Stimulated activated naive CD4-positive, alpha-beta T cell (primary cell): ENCODE measurements at places on chromosomes 7 and 10.
A peak's percentile ranks its signal among the peaks of the same experiment; 100 is the strongest.

- DNase-seq, result no peak
These were observed 144.4 kb downstream of the CUX1 start for GRCh38 chr7:101961811-101962210.

DNA sequence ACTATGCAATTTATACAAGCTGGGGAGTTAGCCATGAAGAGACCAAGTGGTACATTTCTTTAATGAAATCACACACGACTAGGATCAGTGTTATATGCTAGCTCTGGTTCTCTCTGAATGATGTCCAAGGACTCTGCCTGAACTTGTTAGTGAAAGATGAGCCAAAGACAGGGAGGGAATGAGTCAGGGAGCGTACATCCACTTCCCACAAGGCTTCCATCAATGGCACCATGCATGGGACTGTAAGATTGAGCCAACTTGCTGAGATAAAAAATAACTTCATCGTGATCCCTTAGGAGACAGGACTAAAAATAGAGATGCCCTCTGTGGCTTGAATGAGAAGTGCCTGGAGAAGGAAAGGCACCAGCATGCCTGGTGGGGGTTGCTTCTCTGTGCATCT, 629.7 kb downstream of the ACTR3B start:
- no peak for DNase-seq

DNA sequence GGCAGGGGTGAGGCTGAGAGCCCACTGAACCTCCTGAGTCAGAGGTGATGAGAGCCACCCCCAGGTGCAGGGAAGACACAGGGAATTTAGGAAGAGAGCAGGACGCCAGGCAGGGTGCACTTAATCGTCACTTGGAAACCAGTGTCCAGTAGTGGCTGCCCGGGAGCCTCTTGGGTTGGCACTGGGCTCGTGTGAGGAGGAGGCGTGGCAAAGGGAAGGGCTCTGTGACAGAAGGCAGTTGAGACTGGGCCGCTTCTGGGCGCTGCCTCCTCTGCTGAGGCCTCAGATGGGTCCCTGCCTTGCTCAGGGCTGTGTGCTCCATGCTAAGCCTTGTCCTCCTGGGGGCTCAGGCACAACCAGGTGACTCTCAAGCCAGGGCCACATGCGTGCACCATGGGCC, 13.3 kb downstream of the RET start:
- DNase-seq, result no peak

DNA sequence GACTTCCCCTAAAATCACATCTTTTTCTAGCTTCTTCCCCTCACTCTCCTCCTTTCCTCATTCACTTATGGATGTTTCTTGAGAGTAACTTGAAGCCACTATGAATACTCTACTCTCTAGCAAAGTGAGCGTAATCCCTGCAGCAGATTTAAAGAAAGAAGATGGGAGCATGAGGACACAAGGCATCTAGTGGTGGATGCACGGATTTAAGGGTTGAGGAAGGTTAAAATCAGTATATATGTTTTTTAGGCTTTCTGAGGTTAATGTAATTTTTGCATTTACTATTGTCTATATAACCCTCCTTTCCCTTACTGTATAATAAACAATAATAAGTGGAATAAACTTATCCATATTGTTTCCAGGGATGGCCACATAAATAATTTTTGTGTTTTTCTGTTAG, 495.2 kb upstream of the TPK1 start:
- no peak for DNase-seq

- DNase-seq, result no peak
These were observed 45.7 kb downstream of the ATXN7L1 start for GRCh38 chr7:105830405-105831301.

DNA sequence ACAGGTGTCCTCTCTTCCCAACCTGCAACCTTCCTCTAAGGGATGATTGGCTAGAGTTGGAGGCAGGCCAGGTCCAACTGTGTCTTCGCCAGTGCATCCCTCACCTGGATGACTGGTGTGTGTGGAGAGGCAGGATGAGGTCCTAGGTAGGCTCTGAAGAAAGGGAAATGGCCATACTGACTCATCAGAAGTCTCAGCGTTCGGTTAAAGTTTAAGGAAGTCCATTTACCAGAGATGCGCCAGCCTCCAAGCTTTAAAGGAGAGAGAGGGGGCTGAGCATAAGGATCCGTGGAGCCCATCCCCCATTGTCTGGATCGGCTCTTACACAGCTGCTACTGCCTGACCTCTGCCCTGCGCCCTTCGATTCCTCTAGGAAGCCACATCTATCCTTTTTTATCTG, 4.4 kb downstream of the KEL start:
- DNase-seq, result no peak

- DNase-seq, result no peak
These were observed 1.4 kb downstream of the BAIAP2L1 start for GRCh38 chr7:98399462-98399861.

DNA sequence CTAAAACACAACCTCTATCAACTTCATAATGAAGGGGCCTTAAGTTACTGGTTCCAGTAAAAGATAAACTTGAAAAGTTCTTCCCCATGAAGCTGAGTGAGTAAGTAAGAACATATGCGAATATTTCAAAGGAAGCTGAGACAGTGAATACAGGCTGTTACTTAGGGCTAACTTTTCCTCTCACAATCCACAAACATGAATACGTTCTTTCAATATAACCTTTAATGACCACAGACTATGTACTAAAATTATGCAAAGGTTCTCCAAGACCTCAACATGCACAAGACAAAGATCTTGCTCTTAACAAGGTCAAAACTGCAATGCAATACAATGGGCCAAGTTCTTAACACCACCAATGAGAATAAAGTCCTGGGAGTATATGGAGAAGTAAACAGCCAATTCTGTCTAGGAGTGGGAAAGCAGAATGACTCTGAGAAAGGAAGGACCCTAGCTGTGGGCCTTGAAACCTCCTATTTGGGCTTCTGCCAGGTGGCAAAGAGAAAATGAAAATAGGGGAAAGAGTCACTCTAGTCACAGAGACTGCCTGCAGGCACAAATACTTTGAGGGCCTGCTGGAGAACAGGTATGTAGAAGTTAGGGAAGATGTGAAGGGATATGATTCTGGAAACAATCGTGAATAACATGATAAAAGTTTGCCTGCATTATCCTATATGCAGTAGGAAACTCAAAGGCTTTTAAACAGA, 43.7 kb downstream of the OSBPL3 start:
- DNase-seq, result no peak

DNA sequence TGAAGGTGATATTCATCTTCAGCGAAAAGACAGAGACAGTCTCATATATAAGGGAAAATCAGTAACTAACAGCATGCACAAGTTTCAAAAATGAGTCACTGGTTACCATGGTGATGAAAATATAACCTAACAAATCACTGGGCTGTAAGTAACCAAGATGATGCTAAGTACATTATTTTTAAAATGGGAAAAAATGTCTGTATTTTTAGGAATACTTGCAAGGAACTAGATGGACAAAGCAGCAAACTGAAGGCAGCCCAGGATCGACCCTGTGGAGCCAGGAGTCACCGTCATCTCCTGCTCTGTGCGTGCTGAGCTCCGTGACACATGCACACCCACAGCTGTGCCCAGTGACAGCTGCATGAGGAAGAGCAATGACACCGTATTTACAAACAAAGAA, 137.3 kb downstream of the ELMO1 start:
- DNase-seq, result no peak

- DNase-seq, result no peak
These were observed 150.7 kb upstream of the BET1 start for GRCh38 chr7:94154858-94155257.

- DNase-seq, result peak; percentile 26
These were observed 1.9 kb upstream of the ARL4A start for GRCh38 chr7:12685550-12685949.

GRCh38 chr10:72104472-72105097, 16.2 kb upstream of the SPOCK2 start:
- no peak for DNase-seq

GRCh38 chr7:138030679-138031351, 28.9 kb upstream of the CREB3L2 start:
- no peak for DNase-seq

DNA sequence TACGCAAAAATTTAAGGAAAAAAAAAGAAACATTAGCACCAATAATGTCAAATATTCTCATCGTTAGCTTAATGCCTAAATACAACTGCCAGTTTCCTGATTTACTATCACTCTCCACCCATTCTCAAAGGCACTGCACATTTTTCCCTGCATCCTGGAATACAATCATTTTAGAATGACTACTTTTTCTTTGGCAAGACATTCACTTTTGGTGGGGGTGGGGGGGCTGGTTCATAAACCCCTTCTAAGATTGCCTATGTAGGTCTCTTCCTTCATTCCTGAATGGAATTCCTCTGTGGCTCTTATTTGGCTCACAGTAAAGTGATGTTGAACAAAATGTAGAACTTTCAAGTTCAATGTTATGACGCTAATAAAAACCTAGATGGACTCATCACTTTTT, 74.3 kb downstream of the RNLS start:
- DNase-seq, result no peak

- DNase-seq, result no peak
These were observed 22.3 kb downstream of the DLG5 start for GRCh38 chr10:77904100-77904840.

GRCh38 chr7:143437578-143437977, 5.7 kb upstream of the TAS2R60 start:
- no peak for DNase-seq

- DNase-seq, result no peak
These were observed 12.6 kb downstream of the UCMA start for GRCh38 chr10:13221572-13221971.

GRCh38 chr7:29331163-29331562, 136.6 kb downstream of the CHN2 start:
- DNase-seq, result no peak

DNA sequence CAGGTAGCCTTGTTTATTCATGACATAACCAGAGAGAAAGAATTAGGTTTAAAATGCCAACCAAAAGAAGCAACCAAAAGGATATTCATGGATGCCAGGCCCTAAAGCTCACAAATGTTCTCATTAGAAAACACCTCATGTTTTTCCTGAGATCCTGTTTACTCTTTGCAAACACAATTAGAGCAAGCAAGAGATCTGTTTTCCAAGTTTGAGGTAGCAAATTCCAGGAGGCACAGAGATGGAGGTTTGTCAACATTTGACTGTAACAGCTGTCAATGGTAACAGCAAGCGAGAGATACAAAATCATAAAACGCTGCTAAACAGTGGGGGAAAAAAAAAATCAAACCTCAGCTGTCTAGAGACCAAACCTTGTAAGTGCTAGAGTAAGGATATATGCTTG, 182.2 kb downstream of the PLXDC2 start:
- no peak for DNase-seq

DNA sequence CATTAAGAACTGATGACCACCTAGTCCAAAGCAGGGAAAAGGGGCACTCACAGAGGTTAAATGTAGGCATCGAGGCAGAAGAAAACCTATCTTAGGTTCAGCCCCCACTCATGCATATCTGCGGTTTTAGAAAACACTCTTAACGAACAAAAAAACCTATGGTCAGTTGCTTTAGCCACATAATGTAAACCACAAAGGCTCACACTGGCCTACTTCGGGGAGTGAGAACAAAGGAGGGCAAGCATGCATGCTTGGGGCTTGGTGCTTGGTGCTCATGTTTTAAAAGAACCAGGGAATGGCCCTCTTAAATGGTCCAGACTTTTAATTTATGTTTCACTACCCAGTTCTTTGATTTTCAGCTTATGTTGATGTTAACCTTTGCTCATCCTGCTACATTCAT, 14.2 kb downstream of the INSYN2A start:
- DNase-seq, result no peak

GRCh38 chr7:65216469-65216868, 157.2 kb upstream of the ZNF92 start:
- peak; percentile 47 for DNase-seq

GRCh38 chr10:18786478-18786877, 127.2 kb downstream of the ARL5B start:
- DNase-seq, result no peak

GRCh38 chr10:11153766-11154165, 136.1 kb downstream of the CELF2 start:
- no peak for DNase-seq

DNA sequence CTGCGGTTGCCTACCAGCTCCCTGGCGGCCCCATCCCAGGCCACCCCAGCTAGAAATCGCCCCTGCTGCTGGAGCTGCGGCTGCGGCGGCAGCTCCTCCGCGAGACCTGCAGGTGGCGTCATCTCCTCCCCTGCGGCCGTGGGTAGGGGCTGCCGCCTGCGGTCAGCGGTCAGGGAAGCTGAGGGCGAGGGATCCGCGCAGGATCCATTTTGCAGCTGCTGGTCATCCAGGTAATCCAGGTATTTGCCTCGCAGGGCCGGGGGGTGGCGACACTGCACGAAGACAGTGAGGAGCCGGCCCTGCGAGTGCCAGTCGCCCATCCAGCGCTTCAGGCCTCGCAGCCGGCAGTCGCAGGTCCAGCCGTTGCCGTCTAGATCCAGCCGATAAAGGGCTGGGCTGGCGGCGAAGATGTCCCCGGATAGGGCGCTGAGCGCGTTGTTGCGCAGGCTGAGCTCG, 1.5 kb downstream of the TRIL start:
- no peak for DNase-seq

GRCh38 chr7:95527033-95527775, 41.5 kb downstream of the ASB4 start:
- DNase-seq, result no peak

GRCh38 chr10:66214721-66215404, 711.0 kb upstream of the LRRTM3 start:
- no peak for DNase-seq

DNA sequence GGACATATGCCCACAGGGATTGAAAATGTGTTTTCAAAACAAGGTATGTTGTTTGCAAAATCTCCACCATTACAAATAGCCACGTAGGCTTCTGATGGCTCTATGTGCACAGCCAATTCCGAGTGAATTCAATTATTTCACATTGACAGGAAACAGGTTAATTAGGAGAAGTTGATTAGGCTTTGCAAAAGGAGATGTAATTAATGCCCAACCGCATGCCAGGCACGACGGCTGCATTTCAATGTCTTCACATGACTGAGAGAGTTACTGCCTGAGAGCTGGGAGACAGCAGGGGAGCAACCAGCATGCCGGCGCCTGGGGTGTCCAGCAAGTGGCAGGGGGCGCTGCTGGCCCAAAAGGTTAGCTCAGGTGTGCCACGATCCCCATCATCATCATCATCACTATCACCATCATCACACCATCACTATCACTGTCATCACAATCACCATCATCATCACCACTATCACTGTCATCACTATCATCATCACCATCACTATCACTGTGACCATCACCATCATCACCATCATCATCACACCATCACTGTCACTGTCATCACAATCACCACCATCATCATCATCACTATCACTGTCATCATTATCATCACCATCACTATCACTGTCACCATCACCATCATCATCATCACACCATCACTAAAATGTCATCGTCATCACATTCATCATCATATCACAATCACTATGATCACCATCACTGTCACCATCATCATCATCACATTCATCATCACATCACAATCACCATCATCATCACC, 30.2 kb downstream of the PWWP2B start:
- no peak for DNase-seq

GRCh38 chr10:19178675-19179074, 130.1 kb downstream of the MALRD1 start:
- DNase-seq, result no peak

DNA sequence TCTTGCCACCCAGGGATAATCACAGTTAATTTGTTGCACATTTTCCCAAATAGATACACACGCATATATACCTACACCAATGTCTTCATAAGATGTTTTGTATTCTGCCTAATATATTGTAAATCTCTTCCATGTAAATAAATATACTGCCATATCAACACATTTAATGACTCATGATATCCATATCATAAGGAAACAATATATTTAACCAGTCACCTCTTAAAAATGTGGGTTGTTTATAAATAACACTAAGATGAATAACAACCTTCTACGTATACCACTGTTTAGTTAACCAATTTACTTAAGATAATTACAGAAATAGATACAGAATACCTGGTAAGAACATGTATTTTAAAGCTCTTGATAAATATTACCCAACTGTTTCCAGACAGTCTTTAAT, 38.2 kb downstream of the ELAPOR2 start:
- no peak for DNase-seq
